ENCODE measurements at places on chromosomes 2 and 18. TPM values are rescaled to one million over a fixed set of nuclear protein-coding genes. Genes with fewer than 3 reads are reported as not detected.

ACMSD gene
- polyA plus RNA-seq = 43.9 TPM

IKZF2 gene
- 9.4 TPM for polyA plus RNA-seq

TMEM18 gene
- 56.5 TPM for polyA plus RNA-seq

- DNase-seq = no peak
Measured at GRCh38 chr2:172484253-172484652, 56.9 kb downstream of the ITGA6 start.

DNA sequence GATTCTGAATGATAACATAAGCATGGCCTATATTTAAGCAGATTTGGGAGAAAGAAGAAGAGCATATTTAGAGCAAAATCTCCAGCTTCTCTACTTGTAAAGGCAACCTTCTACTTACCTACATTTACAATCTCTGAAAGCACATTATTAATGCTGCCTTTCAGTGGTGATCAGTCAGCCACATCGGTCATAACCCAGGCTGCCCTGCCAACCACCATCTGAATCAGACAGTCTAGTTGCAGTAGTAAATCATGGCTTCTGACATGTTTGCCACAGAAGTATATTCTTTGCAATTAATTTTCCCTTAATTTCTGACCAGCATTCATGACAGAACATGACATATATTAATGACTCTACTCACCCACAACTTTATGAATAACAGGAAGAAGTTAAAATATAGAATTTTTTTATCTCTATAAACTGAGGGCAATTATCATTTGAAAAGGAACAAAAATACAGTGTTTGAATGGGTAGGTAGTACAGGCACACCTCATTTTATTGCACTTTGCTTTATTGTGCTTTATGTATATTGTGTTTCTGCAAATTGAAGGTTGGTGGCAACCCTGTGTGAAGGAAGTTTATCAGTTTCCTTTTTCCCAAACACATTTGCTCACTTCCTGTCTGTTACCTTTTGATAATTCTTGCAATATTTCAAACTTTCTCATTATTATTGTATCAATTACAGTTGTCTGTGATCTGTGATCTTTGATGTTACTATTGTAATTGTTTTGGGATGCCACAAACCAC, 531.6 kb upstream of the CHAC2 start:
- DNase-seq = peak; percentile 47

DNA sequence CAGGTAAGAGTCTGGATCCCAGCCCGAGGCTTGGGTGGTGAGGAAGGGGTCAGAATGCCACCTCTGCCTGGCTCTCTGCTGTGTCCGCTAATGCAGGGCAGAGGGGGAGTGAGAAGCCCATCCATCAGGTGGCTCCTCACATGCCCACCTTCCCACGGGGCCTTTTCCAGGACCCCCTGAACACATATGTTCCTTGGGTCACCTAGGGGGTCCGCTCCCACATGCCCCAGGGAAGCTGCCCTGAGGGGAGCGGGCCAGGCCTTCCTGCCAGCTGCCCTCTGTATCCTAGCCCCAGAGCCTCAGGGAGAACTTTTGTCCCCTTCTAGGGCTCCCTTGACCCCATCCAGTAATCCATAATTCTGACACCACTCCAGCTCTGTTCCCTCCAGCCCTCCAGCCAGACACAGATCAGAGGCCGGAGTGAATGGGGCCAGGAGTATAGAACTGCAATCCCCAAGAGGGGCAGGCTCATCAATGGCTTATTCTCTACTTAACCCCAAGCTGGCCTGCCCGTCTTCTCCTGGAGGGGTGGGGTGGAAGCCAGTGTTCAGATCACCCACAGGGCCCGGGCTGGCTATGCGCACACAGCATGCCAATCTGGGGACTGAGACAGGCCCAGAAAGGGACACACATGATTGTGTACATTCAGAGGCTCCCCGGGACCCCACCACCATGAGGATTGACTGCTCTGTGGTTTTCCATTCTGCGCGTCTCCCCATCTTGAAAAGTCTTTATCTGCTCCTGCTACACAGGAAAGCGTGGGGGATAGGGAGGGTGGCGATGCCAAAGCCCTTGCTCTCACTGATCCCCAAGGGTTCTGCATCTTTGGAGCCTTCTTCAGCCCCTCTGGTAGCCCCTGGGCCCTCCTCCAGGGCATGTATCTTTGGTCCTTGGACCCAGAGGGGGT, 1.1 kb downstream of the EMILIN1 start:
- DNase-seq = no peak

- no peak for DNase-seq
Measured at GRCh38 chr2:12251749-12252148, 465.0 kb upstream of the TRIB2 start.

DNA sequence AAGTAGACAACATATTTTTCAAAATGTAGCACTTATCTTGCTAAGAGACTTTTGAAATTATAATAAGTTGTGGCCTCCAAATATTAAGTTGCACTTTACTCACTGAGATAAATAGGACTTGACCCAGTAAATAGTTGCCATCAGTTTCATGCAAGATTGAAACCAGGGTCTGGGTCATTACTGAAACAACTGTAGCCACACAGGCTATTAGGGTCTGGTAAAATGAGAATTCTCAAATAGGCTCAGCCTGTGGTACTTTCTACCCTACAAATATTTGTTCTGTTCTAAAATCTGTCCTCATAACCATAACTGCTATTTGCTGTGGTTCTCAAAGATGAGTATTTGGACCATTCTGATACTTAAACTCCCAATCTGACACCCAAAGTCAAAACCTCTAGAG, 115.4 kb upstream of the STK17B start:
- DNase-seq = no peak
